CD4-positive, alpha-beta T cell treated with Interleukin-17A for 4 hours (primary cell): ENCODE measurements at places on chromosomes 4 and X.

GRCh38 chr4:13323921-13324320, 160.2 kb downstream of the RAB28 start:
- no peak for DNase-seq

- no peak for DNase-seq
Measured at GRCh38 chr4:95729596-95729995, 110.3 kb upstream of the PDHA2 start.

DNA sequence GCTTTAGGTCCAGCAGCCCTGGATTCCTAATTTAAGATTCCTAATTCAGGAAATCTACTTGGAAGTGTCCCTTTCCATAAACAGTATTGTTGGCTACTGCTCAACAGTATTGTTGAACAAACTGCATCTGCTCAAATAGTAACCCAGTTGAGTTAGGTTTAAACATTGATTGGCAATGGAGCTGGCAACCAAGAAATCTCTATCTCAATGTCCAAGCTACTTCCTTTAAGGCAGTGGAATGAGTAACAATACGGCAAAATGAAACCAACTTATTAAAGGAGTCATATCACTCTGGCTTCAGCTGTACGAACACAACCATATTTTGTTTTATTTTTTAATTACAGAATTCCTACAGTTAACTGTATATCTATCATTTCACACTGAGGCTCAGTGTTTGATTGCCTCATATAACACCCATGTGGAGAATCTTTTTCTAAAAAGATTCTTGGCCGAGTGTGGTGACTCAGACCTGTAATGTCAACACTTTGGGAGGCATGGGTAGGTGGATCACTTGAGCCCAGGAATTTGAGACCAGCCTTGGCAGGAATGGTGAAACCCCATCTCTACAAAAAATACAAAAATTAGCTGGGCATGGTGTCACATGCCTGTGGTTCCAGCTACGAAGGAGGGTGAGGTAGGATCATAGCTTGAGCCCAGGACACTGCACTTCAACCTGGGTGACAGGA, 71.7 kb upstream of the IL13RA1 start:
- no peak for DNase-seq

GRCh38 chr4:140212194-140212593, 58.2 kb upstream of the MAML3 start:
- DNase-seq: no peak

DNA sequence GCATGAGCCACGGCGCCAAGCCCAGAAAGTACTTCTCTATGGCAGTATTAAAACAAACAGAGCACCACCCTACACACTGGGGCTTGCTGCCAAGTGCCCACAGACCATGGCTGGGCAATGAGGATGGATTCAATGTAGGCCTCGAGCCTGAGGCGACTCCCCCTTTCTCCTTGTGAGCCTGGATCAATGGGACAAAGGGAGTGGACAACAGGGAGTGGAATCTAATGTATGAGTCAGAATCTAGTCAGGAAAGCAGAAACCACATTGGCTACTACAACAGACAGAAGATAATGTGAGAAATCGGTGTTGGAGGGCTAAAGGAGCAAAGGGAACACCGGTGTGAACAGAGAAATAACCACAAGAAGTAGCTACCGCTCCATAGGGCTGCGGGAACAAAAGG, 37.7 kb upstream of the OCIAD2 start:
- no peak for DNase-seq

DNA sequence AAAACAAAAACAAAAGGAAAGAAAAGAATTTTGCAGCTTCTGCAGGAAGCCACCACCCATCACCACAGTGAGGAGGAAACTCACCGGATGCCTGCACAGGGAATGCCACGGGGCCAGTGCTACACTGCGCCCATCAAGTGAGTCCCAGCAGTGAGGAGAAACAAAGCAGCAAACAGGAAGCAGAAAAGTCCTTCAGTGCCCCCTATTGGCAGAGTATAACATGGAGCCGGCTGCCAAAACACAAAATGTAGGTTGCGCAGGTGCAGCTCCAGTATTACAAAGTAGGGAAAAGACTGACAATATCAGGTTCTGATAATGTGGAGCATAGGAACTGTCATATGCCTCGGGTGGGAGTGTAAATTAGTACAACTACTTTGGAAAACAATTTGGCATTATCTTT, 23.3 kb upstream of the SCML2 start:
- DNase-seq: peak; percentile 28

DNA sequence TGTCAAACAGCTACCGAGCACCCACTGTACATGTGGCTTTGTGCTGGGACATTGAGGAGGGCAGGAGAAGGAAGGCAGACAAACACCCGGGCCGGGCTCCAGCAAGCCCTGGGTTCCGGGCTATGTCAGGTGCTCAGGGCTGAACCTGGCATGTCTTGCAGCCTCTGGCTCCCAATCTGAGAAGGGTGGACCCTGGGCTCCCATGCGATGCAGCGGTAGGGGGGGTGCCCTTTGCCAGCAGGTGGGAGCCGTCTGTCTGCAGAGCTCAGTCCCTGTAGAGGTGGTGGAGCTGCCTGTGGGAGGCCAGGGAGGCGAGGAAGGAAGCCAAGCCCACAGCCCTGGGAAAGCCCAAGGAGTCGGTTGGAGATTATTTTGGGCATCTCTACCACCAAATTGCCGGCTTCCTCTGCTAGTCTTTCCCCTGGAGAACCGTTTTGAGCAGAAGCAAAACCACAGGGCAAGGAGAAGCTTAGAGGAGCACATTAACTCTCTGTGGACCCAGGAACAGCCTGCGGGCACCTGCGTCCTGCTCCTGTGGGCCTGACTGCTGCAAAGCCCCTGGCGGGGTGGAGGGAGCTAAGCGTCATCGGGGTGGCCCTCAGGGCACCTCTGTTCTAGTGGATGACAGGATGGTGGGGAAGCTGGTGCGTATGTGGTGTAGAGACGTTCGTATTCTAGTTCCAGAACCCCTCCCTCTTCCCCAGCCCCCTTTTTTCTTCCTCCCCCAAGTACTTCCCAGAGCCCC, 10.3 kb downstream of the CPZ start:
- no peak for DNase-seq

GRCh38 chrX:43657671-43658070, 1.6 kb downstream of the MAOA start:
- no peak for DNase-seq

DNA sequence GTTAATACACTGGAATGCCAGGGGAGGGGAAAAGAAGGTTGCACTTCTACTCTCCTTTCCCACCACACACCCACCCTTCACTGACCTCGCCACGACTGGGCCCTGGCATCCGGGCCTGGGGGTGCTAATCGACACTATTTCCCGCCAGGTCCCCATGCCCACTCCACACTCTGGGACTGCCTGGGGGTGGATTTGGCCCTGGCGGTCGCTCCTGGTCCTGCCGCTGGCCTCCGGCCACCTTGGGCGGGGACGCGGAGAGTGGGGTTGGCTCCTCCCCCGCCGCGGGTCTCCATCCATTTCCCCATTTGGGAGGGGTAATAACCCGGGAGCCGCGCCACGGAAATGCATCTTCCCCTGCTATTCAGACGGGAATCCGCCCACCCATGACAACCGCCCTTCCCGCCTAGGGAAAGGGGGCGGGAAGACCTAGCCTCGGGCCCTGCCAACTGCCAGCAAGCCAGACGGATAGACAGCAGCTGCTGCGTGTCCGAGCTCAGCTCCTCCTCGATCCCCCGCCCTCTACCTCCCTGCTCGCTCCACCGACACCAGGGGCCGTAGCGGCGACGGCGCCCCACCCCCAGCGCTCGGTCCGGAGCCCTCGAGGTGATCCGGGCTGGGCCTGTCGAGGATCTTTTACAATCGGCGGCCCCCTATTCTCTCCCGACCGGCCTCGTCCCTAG, 78.1 kb downstream of the RLIM start:
- peak; percentile 41 for DNase-seq

DNA sequence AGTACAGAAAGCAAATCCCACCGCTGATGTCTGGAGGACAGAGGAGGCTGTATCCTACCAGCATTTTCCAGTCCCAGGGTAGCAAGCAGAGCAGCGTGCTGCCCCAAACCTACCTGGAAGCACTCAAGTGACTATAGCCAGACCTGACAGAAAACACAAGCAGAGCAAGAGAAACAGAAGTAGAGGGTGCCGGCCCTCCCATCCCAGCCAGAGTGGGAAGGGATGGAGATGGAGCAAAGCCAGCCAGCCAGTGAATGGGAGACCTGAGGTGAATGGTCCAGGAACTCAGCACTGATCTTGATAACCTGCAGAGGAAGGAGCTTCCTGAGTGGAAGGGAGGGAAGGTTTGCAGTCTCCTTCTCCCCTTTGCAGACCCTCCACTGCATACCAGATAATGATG, 185.2 kb downstream of the MAML3 start:
- no peak for DNase-seq

- no peak for DNase-seq
Measured at GRCh38 chr4:104395168-104395614, 99.5 kb downstream of the CXXC4 start.

DNA sequence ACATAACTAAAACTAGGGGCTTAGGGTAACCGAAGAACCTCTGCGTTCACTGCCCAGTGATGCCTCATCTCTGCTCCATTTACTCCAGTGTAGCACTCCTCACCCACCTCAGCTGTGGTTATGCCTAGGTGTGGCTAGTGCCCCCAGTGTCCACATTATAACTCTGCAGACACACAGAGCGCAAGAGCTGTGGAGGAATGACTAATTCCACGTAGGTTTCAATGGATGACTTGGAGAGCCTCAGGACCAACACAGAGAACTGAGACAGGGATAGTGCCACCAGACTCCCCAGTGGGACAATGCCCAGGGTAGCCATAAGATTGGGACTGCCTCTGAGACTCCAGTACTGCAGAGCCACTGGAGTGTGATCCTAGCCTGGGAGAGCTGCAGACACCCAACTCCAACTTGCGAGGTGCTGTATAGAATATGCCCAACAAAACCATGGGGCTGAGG, 542.4 kb upstream of the DIPK2B start:
- DNase-seq: no peak

DNA sequence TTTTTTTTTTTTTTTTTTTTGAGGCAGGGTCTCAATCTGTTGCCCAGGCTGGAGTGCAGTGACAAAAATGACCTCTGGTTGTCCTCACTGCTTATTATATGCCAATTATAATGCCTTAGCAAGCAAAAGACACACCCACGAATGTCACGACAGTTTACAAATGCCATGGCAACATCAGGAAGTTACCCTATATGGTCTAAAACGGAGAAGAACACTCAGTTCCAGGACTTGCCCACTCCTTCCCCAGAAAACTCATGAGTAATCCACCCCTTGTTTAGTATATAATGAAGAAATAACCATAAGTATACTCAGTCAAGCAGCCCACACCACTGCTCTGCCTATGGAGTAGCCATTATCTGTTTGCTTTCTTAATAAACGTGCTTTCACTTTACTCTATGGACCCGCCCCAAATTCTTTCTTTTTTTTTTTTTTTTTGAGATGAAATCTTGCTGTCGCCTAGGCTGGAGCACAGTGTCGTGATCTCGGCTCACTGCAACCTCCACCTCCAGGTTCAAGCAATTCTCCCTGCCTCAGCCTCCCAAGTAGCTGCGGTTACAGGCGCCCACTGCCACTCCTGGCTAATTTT, 106.2 kb downstream of the SMIM20 start:
- no peak for DNase-seq

DNA sequence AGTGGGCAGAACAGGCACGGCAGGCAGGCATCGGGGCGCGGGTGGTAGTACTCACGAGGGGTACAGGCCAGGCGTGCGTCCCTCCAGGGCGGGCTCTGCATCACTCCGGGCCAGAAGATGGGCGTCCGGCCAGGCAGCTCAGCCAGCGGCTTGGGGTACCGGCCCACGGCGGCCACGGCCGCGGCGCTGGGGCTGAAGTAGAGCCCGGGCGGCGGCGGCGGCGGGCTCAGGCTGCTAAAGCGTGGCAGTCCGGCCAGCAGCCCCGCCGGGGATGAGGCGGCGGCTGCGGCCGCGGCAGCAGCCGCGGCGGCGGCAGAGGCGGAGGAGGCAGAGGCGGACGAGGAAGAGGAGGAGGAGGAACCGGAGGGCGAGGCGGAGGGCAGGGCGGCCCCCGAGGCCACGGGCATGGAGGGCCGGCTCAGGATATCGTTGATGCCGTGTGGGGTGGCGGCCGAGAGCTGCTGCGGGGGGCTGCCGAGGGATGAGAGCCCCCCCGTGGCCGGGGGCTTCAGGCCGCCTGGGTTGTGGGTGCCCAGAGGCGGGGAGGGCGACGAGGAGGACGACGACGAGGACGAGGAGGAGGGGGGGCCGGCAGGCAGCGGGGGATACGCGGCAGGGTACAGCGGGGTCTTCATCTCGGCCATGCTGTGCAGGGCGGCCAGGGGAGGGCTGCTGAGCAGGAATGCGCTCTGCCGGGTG, 1.4 kb downstream of the NKX6-1 start:
- DNase-seq: no peak

DNA sequence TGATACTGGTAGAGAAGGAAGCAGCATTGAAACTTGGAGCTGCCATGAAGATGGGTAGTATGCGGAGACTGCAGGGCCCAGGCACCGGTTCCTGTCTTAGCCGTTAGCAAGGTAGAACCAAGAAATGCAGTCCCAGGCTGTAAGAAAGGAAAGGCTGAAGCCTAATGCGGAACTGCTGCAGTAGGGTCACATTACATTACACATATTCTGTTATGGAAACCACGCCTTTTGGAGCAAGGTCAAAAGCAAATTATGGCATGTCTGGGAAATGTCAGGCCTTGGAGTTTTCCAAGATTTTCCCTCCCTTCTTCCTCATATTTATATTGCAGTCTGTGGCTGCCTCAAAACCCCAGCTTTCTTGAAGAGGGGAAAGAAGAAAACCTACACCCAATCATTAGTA, 204.8 kb upstream of the RASGEF1B start:
- DNase-seq: no peak

GRCh38 chrX:68839771-68840170, 10.9 kb downstream of the EFNB1 start:
- DNase-seq: no peak

DNA sequence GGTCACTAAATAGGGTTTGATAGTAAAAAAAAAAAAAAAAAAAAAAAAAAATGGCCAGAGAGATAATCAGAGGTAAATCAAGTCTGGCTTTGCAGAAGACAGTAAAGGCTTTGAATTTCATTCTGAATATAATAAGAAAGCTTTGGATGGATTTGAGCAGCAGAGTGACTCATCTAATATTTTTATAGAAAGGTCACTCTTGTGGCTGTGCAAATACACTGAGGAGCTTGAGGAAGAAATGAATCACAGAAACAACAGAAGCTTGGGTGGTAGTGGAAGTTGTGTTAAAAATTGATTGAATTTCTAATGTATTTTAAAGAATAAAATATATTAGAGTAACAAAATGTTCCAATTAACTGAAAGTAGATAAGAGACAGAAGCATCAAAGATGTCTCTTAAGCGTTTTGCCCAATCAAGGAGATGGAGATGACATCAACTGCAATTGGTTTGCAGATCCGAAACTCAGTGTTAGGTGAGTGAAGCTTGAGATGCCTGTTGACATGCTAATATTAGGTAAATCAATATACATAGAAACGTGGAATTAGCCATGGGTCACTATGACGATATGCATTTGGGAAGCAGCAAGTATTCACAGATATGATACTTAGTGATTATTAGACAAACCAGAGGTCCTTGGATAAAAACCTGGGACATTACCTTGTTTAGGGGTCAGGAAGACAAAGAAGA, 280.5 kb downstream of the GPM6A start:
- no peak for DNase-seq

GRCh38 chrX:67654301-67654700, 110.5 kb downstream of the AR start:
- no peak for DNase-seq

- no peak for DNase-seq
Measured at GRCh38 chr4:159549098-159549518, 446.2 kb downstream of the RAPGEF2 start.

- no peak for DNase-seq
Measured at GRCh38 chrX:78746496-78746895, 1.0 kb upstream of the LPAR4 start.

GRCh38 chrX:153642051-153642654, 4.8 kb upstream of the DUSP9 start:
- DNase-seq: no peak
